ENCODE measurements at places on chromosomes 3 and 15.

- no peak for DNase-seq
These were observed 109.9 kb downstream of the IGF1R start for GRCh38 chr15:98758224-98758623.

DNA sequence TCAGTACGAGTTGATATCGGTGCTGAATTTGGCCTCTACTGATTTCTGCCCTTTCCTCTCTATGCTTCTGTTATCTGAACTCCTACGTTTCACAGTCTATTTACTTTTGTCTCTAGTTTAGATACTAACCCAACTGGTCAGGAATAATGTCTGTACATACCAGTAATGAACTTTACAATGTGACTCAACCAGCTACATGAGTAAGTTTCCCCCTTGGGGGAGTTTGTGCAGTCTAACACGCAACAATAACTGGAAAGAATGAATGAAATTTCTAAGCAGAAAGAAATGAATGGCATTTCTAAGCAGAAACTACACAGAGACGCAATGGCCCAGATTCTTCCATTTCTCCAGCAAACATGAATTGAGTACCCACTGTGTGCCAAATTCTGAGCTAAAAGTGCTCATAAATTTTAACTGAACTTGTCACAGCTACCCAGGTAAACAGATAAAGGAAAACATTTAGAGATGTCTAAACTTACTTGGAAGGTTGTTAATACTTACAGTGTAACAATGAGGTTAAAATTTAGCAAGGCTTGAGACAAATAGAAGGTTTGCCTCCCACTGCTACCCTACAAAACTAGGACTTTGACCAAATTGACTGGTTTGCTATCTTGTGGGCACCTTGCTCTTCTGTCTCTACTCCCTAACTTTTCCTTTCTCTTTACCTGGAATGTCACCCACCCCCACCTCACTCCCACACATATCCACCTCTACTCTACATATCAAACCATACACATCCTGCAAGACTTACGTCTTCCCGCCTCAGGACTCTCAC is 11.6 kb downstream of the UPK1B start:
- DNase-seq: no peak

DNA sequence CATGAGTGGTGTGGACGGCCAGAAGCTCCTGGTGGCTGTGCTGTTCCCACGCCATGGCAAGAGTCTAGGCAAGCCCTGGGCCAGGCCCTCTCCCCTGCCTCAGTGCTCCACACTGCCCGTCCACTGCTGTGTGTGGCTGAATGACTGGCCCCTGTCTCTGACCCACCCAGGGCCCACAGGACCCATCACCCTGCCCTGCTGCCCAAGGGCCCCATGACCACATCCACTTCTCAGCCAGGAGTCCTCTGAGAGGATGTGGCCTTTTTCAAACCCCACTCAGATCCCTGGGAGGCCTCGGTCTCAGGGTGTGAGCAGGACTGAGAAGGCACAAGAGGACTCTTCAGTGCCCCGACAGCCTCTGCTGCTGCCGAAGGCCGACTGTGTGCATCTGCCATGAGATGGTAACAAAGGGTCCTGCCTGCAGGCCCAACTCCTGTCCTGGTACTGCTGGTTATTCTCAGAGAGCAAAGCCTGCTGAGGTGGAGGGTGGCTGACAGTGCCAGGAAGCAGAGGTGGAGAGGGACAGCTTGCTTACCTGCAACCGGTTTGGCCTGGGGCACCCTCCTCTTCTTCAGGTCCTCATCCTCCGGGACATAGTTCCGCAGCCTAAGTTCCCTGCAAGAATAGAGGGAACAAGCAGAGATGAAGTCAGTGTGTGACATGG is 47.5 kb downstream of the PTH1R start:
- no peak for DNase-seq

DNA sequence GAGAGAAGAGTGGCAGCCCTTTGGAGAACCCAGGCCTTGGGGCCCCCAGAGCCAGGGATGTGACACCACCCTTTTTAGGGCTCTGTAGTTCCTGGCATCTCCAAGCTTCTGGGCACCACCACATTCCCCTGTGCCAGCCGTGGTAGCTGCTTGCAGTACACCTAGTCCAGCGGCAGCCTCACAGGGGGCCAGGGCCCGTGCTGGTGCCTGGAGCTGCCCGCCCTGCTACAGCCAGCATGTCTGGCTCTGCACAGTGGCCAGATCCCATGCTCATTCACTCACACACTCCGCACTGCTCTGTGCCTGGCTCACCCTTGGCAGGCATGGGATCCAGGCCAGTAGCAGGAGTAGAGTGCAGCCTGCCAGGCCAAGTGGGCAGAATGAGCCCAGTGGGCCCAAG is 351.6 kb upstream of the TMCO5A start:
- no peak for DNase-seq

- DNase-seq: no peak
These were observed at the start of gene ZNF662 for GRCh38 chr3:42906070-42906847. Gene ZNF662, plus strand, starts transcription at chr3:42906142. Its CDS starts 1,973 bp downstream, at chr3:42908115.

DNA sequence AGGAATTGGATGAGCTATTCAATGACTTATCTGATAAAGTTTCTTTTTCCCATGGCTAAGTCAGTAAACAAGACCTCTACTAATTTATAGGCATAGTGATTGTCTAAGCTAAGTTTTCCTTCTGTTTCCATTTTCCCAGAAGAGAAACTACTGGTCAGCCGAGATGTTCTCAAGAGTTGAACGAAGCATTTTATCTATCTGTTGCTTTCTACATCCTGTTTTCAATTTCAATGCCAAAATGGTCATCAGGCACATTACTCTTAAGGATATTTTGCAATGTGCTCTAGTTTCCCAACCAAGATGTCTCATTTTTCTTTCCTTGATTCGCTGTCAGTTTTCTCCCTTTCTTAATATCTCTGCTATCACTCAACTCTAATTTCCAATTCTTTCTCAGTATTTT is 228.7 kb downstream of the MBNL1 start:
- no peak for DNase-seq

DNA sequence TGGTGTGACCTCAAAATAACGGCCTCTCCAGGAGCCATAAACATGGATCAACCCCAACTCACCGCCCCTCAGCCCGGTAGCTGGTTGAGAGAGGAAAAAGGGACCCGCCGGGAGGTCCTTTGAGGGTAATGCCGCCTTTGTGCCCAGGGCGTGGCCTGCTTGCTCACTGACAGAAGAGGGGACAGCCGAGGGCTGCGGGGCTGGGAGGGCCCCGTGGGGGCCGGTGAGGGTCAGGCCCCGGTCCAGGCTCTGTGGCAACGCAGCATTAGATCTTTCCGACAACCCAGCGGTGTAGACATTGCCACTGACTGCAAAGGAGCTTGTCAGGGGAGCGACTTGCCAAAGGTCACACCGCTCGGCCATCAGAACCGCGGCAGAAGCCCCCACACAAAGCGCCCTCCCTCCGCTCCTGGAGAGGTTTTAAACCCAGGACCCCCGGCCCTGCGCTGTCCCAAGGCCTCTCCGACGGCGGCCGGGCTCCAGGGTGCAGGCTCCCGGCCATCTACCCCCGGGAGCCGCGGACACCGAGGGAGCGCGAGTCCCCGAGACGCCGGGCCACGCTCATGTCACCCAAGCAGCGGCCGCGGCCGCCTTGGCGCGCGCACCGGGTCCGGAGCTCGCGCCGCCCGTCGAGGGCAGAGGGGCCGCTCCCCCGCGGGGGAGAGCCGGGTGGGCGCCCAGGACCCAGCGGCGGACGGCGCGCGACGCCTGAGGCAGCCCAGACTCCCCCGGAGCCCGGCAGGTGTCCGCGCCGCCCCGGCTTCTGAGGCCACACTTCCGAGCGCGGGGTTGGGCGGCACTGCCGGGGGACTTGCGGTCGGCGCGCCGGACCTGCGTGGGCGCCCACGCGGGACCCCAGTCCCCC is 975 bp downstream of the PCSK6 start:
- no peak for DNase-seq

GRCh38 chr3:183085634-183086390 is 13.5 kb downstream of the MCCC1 start:
- DNase-seq: no peak

DNA sequence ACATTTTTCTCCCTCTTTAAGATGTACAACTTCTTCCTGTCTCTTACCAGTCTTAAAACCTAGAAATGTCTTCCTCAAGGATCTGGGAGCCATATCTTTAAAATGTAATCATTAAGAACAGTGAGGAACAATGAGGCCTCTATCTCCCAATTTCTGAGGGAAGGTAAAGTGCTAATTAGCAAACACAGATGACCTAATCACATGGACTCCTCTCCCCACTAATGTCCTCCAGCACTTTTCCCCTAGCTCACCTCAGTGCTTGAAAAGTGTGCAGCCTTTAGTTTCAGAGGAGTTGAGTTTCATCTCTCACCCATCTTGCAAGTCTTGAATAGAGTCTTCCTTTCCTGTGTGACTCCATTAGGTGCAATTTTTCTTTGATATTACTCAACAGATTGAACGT is 771.0 kb downstream of the PDCD6IP start:
- DNase-seq: no peak

DNA sequence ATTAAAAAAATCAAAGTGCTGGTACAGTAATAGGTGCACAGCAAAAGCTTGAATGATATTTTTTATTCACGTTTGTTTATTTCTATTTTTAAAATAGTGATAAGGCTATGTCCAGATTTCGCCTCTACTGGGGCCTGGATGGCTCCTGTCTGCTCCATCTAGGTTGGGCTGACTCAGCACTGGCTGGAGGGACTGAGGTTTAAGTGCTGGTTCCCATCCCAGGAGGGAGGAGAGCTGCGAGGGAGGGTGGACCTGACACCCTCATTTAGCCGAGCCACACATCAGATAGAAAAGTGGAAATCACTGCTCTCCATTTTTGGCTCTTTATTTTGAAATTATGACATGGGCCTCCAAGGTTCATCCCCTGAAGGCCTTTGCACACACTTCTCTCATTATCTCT is 95.4 kb upstream of the AGBL1 start:
- DNase-seq: no peak

GRCh38 chr3:188133646-188134045 is 20.3 kb upstream of the LPP start:
- no peak for DNase-seq

DNA sequence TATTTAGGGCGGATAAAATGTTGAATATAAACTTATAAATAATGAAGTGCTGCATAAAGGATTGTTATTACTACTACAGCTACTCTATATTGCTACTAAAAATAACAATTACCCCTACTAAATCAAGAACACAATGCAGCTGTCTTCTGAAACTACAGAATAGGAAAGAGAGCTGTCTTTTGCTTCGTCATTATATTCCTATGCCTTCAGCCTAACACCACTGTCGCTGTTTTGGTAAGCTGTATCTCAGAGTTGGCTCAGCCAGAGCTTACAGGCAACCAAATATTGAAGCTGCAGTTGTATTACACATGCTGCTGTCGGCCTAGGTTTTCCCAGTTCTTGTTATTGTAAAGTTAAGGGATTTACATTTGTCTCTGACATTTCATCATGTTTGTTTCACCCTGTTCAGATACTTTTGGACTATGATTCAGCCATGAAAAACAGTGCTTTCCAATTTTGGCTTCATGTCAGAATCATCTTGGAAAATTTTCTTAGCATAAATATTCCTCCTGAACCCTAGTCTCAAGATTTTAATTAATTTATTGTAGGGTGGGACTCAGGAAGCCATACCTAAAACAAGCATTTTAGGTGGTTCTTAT is 31.3 kb upstream of the LPP start:
- DNase-seq: no peak

DNA sequence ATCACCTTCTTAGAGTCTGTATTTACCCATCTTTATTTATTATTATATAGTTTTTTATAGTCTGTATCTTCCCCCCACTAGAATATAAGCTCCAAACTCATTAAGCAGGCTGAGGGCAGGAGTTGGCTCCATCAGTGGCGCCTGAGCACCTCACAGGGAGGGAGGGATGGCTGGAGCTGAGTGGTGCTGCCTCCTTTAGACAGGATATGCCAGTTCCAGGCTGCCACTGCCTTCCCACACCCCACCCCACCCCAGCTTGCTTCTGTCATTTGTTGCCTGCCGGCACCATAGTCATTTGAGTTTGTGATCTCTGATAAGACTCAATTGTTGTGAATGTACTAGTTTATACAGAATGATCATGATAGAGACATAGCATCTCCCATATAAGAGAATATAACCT is 85.5 kb downstream of the KLHL25 start:
- DNase-seq: no peak

GRCh38 chr15:65323071-65323511 is 18.6 kb downstream of the RNU5B-1 start:
- no peak for DNase-seq

GRCh38 chr15:57306944-57307411 is 69.3 kb upstream of the CGNL1 start:
- no peak for DNase-seq

DNA sequence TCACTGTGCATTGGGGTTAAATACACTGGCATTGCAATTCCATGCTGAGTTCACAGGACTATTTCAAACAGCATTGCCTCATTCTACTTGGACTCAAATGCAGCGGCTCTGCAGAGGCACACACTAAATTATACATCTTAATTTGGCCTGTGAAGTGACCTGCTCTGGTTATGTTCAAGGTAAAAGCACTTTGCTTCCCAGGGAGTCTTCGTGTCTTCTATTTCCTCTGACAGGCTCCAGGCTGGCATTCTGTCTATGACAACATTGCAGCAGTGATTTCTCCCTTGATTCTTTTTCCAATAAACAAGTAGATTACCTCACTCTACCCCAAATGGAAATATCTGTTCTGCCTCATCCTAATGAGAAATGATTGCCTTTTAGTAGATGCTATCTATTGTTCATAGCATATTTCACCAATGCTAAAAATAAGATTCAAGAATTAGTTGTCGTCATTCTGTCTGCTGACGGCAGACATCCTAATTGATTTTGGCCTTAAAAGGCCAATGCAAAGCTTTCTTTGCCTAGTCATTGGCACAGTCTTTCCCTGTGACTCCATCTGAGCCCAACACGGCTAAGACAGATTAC is 33.8 kb downstream of the FMN1 start:
- DNase-seq: no peak

- DNase-seq: no peak
These were observed 7.2 kb downstream of the RPS17 start for GRCh38 chr15:82532991-82533481.

DNA sequence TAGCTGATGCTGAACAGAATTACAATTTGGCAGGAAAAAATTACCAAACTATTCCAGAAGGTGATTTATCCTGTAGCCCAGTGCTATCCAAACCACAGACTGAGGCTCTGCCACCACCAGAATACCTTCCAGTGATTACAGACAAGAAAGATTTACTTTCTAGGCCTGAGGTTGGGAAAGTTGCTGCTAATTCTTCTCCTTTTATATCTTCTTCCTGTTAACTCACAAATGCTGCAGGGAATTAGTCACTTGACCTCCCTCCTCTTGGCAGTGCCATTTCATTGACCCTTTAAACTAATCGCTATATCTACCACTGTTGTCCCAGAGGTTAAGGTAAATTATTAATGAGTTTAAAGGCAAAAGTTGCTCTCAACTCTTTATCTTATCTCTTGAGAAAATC is 118.4 kb downstream of the CTNNB1 start:
- DNase-seq: no peak

- no peak for DNase-seq
These were observed 7.0 kb downstream of the AEN start for GRCh38 chr15:88628018-88628654.

DNA sequence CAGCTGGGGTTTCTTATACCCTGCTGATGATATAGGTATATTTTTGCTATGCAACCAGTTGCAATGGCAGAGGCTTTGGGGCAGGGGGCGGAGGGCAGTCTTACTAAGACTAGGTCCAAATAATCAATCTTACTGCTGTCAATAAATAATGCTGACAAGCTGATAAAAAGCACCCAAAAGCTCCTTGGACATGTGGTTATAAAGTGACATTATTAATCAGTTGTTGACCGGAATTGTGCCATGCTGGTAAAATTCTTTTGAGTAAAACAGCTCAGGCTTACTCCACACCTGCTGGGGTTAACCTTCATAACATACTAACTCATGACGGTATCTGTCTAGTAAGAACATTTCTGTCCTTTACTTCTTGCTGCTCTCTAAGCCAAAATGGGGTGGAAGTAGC is 101.9 kb downstream of the CHST2 start:
- DNase-seq: no peak

All from central memory CD8-positive, alpha-beta T cell (primary cell).